ENCODE measurements at places on chromosomes 16 and 17. TPM values are rescaled to one million over a fixed set of nuclear protein-coding genes. Genes with fewer than 3 reads are reported as not detected.

Gene VAT1L
- total RNA-seq: not detected

Gene IRX3
- not detected for total RNA-seq

Gene KRTAP17-1
- not detected for total RNA-seq

- DNase-seq: no peak
Observed at GRCh38 chr16:77918809-77919707, 103.3 kb upstream of the CLEC3A start.

DNA sequence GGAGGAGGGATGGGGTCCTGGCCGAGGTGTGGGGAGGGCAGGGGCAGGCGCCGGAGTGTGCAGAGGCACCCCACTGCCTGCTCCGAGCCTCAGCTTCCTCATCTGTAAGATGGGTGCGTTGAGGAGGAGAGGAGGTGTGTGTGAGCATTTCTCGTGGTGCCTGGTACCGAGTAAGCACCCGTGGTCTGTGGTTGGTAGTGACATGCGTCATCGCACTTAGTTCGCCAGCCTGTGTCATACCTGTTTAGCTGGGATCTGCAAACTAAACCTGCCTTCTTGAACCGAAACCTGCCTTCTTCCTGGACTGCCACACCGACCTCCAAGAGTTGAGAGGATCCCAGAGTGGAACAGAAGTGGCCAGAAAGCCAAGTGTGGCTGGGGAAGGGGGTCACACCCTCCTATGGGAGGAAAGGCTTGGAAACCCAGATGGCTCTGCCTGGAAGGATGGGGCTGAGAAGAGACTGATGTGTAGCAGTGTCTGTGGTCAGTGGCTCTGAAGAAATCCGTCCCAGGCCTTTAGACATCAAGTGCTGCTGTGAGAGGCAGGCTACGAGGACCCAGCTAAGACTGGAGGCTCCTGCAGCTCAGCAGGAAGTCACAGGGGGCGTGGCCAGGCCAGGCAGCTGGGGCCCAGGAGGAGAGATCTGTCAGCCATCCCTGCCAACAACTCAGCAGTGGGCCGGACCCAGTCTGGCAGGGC lies 162.6 kb upstream of the PLCG2 start:
- peak; percentile 76 for DNase-seq

Gene CIAPIN1
- total RNA-seq: 42.9 TPM

- no peak for DNase-seq
Observed at GRCh38 chr16:79310710-79311109, 289.8 kb downstream of the MAF start.

DNA sequence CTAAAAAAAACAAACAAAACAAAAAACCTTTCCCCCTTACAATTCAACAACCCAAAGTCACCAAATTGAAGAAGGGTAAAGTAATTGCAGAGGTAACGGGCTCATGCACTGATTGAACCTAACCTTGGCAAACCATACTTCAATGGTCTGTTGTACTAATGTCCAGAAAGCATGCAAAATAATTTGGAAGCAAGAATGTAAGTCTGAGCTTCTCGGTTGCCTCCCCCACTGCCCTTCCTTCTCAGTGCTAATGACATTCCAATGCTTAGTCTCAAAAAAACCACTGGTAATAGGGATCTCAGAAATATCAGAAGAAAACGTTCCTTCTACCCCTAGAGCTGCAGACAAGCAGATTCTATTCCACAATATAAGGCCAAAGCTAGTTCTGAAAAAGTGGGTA lies 15.8 kb downstream of the KRABD2 start:
- DNase-seq: no peak

- DNase-seq: no peak
Observed at GRCh38 chr17:46890638-46891037, 32.3 kb upstream of the GOSR2 start.

DNA sequence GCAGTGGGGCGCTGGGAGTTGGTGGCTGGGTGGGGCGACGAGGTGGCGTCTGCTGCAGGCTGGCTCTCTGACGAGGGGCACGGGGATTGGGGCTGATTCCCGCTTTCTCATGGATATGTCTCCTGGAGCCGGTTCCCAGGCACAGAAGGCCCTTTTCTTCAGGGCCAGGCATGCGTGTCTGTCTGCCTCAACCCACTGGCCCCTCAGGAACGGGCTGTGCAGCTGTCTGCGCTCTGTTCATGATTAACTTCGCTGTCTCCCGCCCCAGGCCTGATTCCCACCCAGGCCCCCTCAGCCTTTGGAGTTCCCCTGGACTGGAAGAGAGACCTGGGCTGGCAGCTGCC lies 53.1 kb downstream of the RAP1GAP2 start:
- no peak for DNase-seq

DNA sequence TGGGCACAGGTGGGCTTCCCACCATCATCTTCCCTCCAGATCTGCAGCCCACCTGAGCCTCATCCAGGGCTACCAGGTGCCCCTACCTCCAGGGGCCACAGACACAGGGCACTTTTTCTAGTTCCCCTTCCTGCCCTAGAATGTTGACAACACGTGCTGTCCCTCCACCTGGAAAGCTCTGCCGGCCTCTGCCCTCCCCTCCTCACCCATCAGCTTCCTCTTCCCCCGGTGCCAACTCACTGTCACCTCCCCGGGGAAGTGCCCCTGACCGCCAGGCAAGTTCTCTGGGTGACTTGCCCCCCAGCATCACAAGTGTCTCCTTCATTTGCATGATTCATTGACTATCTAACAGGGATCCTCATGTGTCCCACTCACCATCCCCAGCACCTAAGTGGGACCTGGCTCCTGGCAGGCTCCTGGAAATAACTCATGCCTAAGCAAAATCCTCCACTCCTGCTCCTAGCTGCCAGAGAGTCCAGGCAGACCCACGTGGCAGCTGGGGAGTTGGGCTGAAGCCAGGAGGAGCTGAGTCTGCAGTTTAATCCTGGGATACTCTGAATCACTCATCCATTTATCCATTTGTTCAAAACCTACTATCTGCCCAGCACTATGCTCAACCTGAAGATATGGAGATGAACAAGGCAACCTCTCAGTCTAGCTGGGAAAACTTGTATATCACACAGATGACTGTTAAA lies 304.4 kb downstream of the FOXL1 start:
- no peak for DNase-seq

GRCh38 chr17:45851464-45851863 lies 6.8 kb downstream of the SPPL2C start:
- DNase-seq: no peak

DNA sequence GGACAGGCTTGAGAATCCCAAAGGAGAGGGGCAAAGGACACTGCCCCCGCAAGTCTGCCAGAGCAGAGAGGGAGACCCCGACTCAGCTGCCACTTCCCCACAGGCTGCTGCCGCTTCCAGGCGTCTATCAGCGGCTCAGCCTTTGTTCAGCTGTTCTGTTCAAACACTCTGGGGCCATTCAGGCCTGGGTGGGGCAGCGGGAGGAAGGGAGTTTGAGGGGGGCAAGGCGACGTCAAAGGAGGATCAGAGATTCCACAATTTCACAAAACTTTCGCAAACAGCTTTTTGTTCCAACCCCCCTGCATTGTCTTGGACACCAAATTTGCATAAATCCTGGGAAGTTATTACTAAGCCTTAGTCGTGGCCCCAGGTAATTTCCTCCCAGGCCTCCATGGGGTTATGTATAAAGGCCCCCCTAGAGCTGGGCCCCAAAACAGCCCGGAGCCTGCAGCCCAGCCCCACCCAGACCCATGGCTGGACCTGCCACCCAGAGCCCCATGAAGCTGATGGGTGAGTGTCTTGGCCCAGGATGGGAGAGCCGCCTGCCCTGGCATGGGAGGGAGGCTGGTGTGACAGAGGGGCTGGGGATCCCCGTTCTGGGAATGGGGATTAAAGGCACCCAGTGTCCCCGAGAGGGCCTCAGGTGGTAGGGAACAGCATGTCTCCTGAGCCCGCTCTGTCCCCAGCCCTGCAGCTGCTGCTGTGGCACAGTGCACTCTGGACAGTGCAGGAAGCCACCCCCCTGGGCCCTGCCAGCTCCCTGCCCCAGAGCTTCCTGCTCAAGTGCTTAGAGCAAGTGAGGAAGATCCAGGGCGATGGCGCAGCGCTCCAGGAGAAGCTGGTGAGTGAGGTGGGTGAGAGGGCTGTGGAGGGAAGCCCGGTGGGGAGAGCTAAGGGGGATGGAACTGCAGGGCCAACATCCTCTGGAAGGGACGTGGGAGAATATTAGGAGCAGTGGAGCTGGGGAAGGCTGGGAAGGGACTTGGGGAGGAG lies at the start of gene CSF3:
Gene CSF3 (plus strand): TSS at position 436 of the 993 bp plus-strand sequence. CDS start 35 bp downstream, at position 471.
- no peak for DNase-seq

Gene SLC13A2
- total RNA-seq: not detected

Gene TERB1
- 0.66 TPM for total RNA-seq

DNA sequence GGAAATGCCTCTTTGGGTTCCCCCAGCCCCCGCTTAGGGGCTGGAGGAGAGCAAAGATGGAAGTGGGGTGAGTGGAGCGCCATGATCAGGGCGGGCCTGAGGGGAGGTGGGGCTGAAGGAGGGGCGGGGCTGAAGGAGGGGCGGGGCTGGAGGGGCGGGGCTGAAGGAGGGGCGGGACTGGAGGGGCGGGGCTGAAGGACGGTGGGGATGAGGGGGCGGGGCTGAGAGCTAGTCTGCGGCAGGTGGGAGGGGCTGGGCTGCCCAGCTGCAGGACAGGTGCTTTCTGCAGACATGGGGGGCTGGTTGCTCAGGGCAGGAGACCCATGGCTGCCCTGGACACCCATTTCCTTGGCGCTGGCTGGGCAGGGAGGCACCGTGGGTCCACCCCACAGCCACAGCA lies 39.1 kb upstream of the PABPN1L start:
- DNase-seq: peak; percentile 33

DNA sequence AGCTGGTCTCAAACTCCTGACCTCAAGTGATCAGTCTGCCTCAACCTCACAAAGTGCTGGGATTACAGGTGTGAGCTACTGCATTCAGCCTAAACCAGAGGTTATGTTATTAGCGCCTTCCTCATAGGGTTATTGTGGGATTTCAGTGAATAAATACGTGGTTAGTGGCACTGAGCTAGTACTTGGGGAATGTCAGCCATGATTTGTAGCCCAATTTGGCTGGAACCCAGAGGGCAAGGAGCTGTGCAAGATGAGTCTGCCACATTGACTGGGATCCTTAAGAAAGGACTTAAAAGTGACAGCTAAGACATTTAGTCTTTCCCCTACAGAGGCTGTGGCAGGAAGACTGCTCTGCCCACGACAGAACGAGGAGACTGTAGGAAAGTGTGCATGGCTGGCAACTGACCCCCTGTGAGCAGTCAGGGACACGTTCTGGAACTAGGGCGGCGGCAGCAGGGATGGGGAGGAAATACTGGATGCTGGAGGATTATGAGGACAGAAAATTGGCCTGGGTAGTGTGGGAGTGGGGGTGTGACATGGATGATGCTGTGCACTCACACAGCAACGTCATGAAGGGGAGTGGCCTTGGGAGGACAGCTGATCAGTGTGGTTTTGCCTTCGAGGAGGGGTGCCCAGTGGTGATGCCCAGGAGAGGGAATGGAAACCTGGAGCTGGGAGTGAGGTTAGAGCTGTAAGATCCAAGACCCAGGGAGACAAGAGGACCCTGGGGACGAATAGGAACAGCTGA lies 14.6 kb downstream of the ATP5PD start:
- DNase-seq: peak; percentile 85

Gene TBC1D3K
- not detected for total RNA-seq

DNA sequence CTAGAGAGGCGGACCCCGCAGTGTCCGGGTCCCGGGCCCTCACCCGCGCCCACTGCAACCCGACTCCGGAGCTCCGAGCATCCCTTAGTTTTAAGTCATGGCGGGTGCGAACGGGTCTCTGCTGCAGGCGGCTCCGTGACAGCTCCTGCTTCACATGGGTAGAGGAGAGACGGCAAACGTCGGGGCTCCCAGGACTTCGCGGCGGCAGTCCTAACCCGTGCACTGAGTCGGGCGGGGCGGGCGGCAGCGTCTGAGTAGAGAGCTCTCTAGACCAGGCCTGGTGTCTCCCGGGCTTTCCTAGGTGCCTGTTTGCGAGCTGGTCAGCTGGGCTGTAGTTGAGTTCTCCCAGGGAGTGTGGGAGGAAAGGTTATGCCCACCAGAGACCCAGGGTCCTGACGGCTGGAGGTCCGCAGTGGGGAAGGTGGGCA lies 345 bp downstream of the TSC2 start:
- no peak for DNase-seq

GRCh38 chr16:87956365-87957231 lies 5.4 kb downstream of the BANP start:
- peak; percentile 64 for DNase-seq

DNA sequence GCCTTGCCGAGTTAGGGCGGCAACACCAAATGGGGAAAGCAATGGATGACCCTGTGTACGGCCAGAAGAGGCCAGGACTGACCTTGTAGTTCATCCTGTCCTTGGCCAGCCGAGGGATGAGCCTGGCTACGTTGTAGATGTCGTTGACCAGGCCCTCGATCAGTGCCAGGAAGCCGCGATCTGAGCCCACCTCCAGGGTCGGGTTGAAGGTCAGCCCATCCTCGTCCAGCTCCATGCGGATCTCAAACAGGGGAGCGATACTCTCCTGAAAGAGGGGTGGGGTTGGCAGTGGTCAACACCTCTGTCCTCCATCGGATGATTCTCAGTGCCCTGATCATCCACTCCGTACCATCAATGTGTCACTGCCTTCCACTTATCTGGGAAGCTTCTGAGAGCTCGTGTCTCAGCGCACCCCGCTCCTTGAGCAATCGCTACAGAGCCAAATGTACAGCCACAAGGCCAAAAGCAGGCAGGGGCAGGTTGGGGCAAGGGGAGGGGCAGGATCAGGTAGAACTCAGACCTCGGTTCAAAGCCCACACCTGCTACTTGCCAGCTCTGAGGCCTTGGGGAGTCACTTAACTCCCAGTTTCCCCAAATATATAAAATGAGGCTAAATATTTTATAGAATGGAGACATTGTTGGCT lies 39.9 kb downstream of the DNAH17 start:
- no peak for DNase-seq

Gene MYBBP1A
- 50.5 TPM for total RNA-seq

DNA sequence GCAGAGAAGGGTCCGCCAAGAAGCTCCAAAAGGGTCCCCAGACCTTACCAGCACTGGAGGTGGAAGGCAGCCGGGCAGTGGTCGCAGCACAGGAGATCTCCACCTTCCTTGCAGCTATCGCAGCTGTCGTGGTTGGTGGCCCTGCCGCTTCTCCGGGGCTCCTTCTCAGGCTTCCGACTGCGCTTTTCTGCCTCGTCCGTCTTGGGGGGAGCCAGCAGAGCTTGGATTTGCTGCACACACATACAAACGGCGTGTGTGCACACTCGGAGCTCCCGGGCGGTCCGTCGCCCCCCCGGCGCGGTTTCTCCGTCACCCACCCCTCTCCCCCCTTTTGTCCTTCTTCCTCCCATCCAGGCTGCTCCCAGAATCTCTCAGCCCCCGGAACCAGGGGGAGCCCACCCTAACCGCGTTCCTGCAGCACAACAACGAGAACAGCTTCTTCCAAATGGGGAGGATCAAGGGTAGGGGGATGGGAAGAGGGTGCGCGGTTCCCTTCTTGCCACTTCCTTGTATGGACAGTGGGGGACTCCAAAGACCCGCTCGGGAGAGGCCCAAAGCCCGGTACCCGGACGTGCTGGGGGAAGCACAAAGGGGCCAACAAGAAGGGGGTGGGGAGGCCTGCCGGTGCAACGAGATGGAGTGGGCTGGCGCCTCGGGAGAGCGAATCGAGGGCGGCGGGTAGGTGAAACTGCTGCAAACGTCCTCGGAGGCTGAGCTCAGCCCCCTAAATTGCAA lies 1.1 kb downstream of the PHF12 start:
- peak; percentile 62 for DNase-seq

Data from natural killer cell (primary cell).